ENCODE measurements at places on chromosomes 2 and 18.

DNA sequence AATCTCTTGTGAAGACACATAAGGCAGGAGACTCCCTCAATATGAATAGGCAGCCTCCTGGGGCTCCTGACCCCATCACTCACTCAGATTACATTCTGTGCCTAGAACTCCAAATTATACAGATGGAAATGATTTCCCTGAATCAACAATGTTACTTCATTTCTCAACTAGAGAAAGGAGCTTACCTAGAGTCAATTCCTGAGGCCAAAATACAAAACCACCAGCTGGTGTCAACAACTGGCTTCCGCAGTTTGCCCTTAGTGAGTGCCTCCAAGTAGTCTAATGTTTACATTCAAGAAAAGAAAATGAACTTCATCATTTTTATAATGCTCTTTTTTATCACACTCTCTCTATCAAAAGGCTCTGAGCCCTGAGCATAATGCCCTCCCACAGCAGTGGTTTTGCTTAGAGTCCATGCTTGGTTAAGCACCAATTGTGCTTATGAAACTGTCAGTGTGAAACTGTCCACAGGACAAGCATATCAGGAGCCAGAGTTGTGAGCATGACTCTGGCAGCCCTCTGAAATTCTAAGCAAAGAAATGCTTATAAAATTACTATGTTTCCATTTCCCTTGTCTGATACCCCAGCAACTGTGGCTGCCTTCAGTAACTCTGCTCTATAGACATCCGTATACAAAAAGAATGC, 305.7 kb upstream of the PKDCC start:
- DNase-seq, result no peak

- DNase-seq, result no peak
Observed at GRCh38 chr2:216485745-216486144, 12.9 kb upstream of the RPL37A start.

DNA sequence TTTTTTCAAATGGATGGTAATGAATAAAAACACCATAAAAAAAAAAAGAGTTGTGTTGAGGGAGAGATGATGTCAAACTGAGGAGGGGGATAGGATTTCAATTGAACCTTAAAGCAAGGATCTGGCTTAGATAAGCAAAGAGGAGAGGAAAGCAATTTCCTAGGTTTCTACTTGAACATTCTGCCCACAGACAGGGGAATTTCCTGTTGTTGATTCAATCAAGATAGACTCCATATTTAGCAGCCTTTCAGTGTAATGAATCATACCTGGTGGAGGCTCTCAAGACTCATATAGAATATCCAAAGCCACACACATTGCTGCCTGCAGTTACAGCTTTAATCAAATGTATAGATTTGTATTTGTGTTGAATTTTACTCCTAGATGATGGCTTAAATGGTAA, 294.4 kb upstream of the PIK3C3 start:
- no peak for DNase-seq

- DNase-seq, result no peak
Observed at GRCh38 chr2:137115081-137115794, 349.9 kb downstream of the THSD7B start.

DNA sequence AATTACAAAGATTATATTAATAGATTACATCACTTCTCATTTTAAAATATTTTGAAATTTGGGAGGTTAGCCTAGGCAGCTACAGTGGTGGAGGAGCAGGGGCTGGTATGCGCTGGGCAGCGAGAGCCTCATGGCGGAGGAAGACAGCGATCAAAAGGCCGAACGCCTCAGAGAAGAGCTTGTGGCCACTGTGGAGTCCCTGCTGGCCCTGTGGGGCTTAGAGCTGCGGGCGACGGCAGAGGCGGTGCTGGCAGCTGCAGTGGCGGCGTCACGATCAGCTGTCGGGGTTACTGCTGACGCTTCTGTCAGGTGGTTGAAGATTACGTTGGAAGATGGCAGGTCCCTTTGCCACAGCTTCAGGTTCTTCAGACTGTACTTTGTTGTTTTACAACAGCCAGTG, 87.4 kb downstream of the ROCK2 start:
- no peak for DNase-seq
